ENCODE measurements at places on chromosomes 5 and 9. TPM values are rescaled to one million over a fixed set of nuclear protein-coding genes. Genes with fewer than 3 reads are reported as not detected.

GRCh38 chr5:123786411-123786810 lies 274.4 kb downstream of the CSNK1G3 start:
- H3K27ac ChIP-seq, result no peak overlapping the region
- DNase-seq, result no peak
- no peaks in the 10 kb centered on the region for H3K27me3 ChIP-seq
- no peak overlapping the region for H3K4me3 ChIP-seq
- no peaks in the 10 kb centered on the region for H3K36me3 ChIP-seq
- H3K4me1 ChIP-seq, result peaks cover 10% of the 10 kb centered on the region

GRCh38 chr9:4661611-4662010 lies 483 bp upstream of the PLPP6 start:
- H3K4me1 ChIP-seq, result peaks cover 52% of the 10 kb centered on the region
- H3K4me3 ChIP-seq, result peak overlapping the region; percentile 92
- no peak for DNase-seq
- H3K36me3 ChIP-seq, result no peaks in the 10 kb centered on the region

SUSD3 gene
- total RNA-seq, result 13.4 TPM

OTP gene
- total RNA-seq, result not detected

OLFM1 gene
- not detected for total RNA-seq

DNA sequence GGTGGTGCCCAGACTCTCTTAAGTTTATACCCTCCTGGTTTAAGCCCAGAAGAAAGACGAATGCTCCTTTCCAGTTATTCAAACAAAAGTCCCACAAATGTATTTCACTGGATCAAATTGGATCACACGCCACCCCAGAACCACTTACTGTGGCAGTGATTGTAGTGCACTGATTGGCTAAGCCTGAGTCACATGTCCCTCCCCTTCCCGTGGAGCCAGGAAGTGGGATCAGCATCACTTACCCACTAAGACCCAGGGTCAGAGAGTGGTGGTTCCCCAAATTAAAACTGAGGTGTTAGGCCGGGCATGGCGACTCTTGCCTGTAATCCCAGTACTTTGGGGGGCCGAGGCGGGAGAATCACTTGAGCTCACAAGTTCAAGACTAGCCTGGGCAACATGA lies 29.5 kb upstream of the CCDC180 start:
- no peaks in the 10 kb centered on the region for H3K36me3 ChIP-seq
- H3K4me3 ChIP-seq, result no peak overlapping the region
- no peaks in the 10 kb centered on the region for H3K4me1 ChIP-seq
- H3K27me3 ChIP-seq, result no peaks in the 10 kb centered on the region
- no peak overlapping the region for H3K27ac ChIP-seq
- DNase-seq, result no peak

DNA sequence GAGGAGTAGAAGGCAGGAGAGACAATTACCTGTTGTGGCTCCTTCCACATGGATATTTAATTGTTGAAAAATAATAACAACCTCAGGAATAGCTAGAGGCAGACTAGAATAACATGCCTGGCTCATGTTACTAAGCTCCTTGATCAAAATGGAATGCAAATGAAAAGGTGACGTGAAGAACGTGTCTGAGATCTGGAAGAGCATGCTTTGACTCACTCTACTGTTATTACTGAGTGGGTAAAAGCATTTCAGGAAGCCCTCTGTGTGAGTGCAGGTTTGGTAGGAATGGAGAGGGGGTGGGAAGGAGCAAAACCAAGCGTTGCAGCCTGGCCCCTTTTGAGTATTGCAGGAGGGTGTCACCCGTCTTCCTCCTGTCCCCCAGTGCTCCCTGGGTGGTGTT lies 84.8 kb downstream of the EQTN start:
- H3K27ac ChIP-seq, result no peak overlapping the region
- no peaks in the 10 kb centered on the region for H3K4me1 ChIP-seq
- H3K27me3 ChIP-seq, result no peaks in the 10 kb centered on the region
- no peak overlapping the region for H3K4me3 ChIP-seq
- DNase-seq, result no peak

- no peak overlapping the region for H3K27ac ChIP-seq
- no peaks in the 10 kb centered on the region for H3K36me3 ChIP-seq
- no peaks in the 10 kb centered on the region for H3K4me1 ChIP-seq
- peaks cover 15% of the 10 kb centered on the region for H3K27me3 ChIP-seq
- no peak overlapping the region for H3K4me3 ChIP-seq
These were observed 20.2 kb upstream of the CCDC192 start for GRCh38 chr5:127683008-127683407.

DNA sequence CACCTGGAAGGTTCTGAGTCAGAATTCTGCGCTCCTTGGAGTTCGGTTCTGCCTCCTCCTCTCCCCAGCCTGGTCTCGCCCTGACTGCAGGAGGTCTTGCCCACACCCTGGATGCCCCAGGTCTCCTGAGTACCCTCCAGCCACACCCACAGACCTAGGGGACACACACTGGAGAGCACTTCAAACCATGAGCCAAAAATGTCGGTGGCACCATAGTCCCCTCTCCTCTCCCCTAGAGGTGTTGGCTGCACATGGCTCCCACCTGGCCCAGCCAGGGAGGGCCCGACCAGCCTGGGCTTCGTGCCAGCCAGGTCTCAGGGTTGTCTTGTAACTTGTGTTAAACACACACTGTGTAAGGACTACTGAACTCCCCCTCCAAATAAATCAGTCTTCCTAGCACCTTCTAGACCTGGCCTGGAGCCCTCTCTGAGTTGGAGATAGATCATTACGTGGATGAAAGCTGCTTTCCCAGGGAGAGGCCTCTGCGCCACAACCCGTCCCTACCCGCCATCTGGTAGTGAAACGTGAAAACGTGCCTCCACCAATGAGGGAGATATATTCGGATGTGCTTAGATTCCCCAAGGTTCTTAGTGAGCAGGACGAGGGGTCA lies 49.9 kb upstream of the CTSL start:
- no peak overlapping the region for H3K4me3 ChIP-seq
- no peaks in the 10 kb centered on the region for H3K36me3 ChIP-seq
- no peak for DNase-seq

- H3K4me1 ChIP-seq, result no peaks in the 10 kb centered on the region
- H3K4me3 ChIP-seq, result no peak overlapping the region
- DNase-seq, result no peak
- H3K27me3 ChIP-seq, result no peaks in the 10 kb centered on the region
- no peak overlapping the region for H3K27ac ChIP-seq
These were observed 69.4 kb upstream of the COL5A1 start for GRCh38 chr9:134571946-134572917.

DNA sequence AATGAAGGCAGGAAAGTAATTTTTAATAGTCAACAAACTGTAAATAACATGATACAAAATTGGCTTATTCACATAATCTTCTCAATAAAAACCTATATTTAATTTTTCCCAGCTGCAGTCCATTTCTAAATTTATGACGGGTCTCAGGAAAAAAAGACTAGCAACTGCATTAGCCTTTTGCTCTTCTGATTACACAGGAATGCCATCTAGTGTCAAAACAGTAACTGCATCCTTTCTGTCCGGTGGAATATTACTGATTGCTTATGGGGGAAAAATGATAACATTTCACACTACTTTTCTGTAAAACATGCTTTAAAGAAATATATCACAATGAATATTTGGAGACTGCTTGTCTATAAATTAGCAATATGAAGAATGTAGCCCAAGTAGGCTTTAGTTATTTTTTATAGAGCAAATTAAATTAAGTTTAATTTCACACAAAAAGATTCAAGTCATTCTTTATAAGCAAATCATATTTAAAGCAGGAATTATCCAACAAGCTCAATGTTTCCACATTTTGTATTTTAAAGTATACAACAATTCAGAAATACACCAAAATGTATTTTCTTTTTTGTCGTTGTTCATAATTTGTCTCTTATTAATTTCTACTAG lies 534.7 kb downstream of the CDH10 start:
- no peaks in the 10 kb centered on the region for H3K27me3 ChIP-seq
- H3K4me1 ChIP-seq, result no peaks in the 10 kb centered on the region
- no peaks in the 10 kb centered on the region for H3K36me3 ChIP-seq
- peak; percentile 72 for DNase-seq

BRINP1 gene
- not detected for total RNA-seq

- no peak for DNase-seq
- H3K27ac ChIP-seq, result no peak overlapping the region
- H3K4me3 ChIP-seq, result no peak overlapping the region
- H3K36me3 ChIP-seq, result no peaks in the 10 kb centered on the region
- no peaks in the 10 kb centered on the region for H3K4me1 ChIP-seq
These were observed 17.9 kb upstream of the GPR151 start for GRCh38 chr5:146533882-146534281.

KCNN2 gene
- 0.07 TPM for total RNA-seq

- no peaks in the 10 kb centered on the region for H3K36me3 ChIP-seq
- no peak overlapping the region for H3K4me3 ChIP-seq
- H3K27ac ChIP-seq, result no peak overlapping the region
- H3K27me3 ChIP-seq, result no peaks in the 10 kb centered on the region
These were observed 19.9 kb upstream of the KCNIP1 start for GRCh38 chr5:170483701-170484458.

DNA sequence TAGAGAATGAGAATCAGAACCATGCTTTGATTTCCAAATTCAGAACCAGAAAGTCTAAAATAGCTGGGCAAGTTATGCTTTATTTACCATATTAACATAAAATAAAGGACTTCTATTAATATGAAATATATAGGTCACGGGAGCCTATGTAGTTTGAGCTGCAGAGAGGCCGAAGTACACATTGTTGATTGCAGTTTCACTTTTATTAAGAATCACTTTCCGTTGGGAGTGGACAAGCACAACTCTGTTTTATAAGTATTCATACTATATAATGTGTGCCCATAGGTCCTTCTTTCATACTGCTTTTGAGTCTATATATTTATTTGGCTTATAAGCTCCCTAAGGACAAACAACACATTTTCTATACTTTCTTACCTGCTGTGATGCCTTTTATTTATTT lies 58.7 kb upstream of the DMRT3 start:
- H3K27me3 ChIP-seq, result peaks cover 18% of the 10 kb centered on the region
- DNase-seq, result no peak
- H3K4me3 ChIP-seq, result no peak overlapping the region
- H3K36me3 ChIP-seq, result no peaks in the 10 kb centered on the region
- H3K4me1 ChIP-seq, result no peaks in the 10 kb centered on the region
- no peak overlapping the region for H3K27ac ChIP-seq

UNC5A gene
- total RNA-seq, result 0.46 TPM

SCGB3A2 gene
- total RNA-seq, result 0.51 TPM

GRCh38 chr5:42360056-42360455 lies 63.2 kb upstream of the GHR start:
- H3K36me3 ChIP-seq, result no peaks in the 10 kb centered on the region
- H3K4me1 ChIP-seq, result peaks cover 26% of the 10 kb centered on the region
- DNase-seq, result peak; percentile 95
- H3K4me3 ChIP-seq, result peak overlapping the region; percentile 4

GRCh38 chr5:137016783-137017324 lies 482.3 kb downstream of the SPOCK1 start:
- H3K4me3 ChIP-seq, result no peak overlapping the region
- H3K4me1 ChIP-seq, result no peaks in the 10 kb centered on the region
- no peak for DNase-seq
- H3K27me3 ChIP-seq, result no peaks in the 10 kb centered on the region
- no peaks in the 10 kb centered on the region for H3K36me3 ChIP-seq

- no peaks in the 10 kb centered on the region for H3K4me1 ChIP-seq
- DNase-seq, result no peak
- no peak overlapping the region for H3K27ac ChIP-seq
- no peaks in the 10 kb centered on the region for H3K36me3 ChIP-seq
These were observed 125.4 kb upstream of the LMX1B start for GRCh38 chr9:126488310-126488709.

MLANA gene
- total RNA-seq, result not detected

CDH9 gene
- total RNA-seq, result not detected

- no peaks in the 10 kb centered on the region for H3K36me3 ChIP-seq
- DNase-seq, result no peak
- no peak overlapping the region for H3K27ac ChIP-seq
- no peaks in the 10 kb centered on the region for H3K27me3 ChIP-seq
- no peak overlapping the region for H3K4me3 ChIP-seq
- H3K4me1 ChIP-seq, result peaks cover 13% of the 10 kb centered on the region
These were observed 132.2 kb downstream of the RXRA start for GRCh38 chr9:134458207-134459108.

- H3K4me3 ChIP-seq, result no peak overlapping the region
- H3K4me1 ChIP-seq, result peaks cover 10% of the 10 kb centered on the region
- DNase-seq, result no peak
- H3K27ac ChIP-seq, result no peak overlapping the region
- no peaks in the 10 kb centered on the region for H3K36me3 ChIP-seq
These were observed 57.9 kb upstream of the RICTOR start for GRCh38 chr5:39132128-39132447.

DNA sequence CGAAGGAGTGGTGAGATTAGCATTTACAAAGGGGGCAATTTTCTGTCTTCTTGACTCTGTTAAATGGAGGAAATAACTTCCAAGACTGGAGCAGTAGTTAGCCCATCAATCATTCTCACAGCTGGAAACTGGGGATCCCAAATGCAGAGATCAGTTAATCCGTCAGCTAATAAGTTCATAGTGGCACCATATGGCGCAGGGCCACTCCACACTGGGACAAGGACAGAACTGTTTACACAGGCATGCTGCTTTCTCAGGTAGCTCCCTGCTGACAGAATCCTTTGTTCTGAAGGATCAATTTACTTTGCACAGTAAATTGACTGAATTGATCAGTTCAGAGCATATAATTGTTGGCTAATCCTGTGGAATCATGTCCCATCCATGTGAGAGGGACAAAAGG lies 395.7 kb downstream of the TMEM161B start:
- DNase-seq, result no peak
- no peak overlapping the region for H3K4me3 ChIP-seq
- no peaks in the 10 kb centered on the region for H3K27me3 ChIP-seq
- H3K36me3 ChIP-seq, result no peaks in the 10 kb centered on the region
- H3K4me1 ChIP-seq, result no peaks in the 10 kb centered on the region

PRXL2C gene
- total RNA-seq, result 15.2 TPM

DNA sequence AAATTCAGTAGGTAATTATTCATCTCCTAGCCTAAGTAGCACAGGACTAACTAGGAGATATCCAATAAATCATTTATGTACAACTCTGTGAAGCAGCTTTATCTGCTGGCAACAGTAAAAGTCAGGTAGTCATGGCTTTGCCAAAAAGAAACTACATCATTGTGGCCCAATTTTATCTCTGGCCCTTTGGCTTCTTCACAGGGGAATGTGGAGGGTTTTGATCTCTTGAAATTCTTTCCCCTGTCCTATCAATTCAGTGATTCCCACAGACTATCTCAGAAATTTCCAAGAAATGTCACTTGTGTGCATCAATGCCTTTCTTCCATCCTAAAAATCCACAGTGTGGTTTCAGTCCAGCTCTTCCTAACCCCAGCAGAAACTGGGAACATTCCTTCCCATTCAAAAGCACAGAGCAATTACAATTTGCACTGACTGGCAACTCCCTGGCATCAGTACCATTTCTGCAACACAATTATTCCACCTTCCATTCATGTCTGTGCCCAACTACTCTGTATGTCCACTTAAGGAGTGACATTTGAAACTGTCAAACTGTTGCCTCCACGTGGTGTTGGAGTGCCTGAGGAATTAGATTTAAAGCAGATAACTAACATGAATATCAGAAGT lies 6.6 kb downstream of the CDC14B start:
- no peaks in the 10 kb centered on the region for H3K36me3 ChIP-seq
- peak overlapping the region; percentile 36 for H3K27ac ChIP-seq
- peaks cover 36% of the 10 kb centered on the region for H3K4me1 ChIP-seq

GRCh38 chr9:7542693-7543092 lies 256.9 kb downstream of the DMAC1 start:
- no peak for DNase-seq
- H3K27me3 ChIP-seq, result no peaks in the 10 kb centered on the region
- H3K4me3 ChIP-seq, result no peak overlapping the region
- no peaks in the 10 kb centered on the region for H3K4me1 ChIP-seq
- H3K36me3 ChIP-seq, result no peaks in the 10 kb centered on the region

RHOBTB3 gene
- total RNA-seq, result 14.2 TPM

Measured in PC-3 (cell line).